Cerebellar cortex (tissue), 1 donor: ENCODE measurements at places on chromosomes 16 and 17.
A peak's percentile ranks its signal among the peaks of the same experiment; 100 is the strongest.

- DNase-seq, result no peak
Measured at GRCh38 chr16:14263769-14264168, 192.7 kb downstream of the MRTFB start.

- DNase-seq, result no peak
Measured at GRCh38 chr16:56628486-56629350, 3.1 kb downstream of the MT1E start.

- DNase-seq, result no peak
Measured at GRCh38 chr16:26567356-26567755, 499.4 kb upstream of the C16orf82 start.

GRCh38 chr17:55634702-55635101 lies 88.0 kb downstream of the TMEM100 start:
- no peak for DNase-seq

GRCh38 chr17:10585529-10585928 lies 36.1 kb upstream of the MYH2 start:
- DNase-seq, result no peak

DNA sequence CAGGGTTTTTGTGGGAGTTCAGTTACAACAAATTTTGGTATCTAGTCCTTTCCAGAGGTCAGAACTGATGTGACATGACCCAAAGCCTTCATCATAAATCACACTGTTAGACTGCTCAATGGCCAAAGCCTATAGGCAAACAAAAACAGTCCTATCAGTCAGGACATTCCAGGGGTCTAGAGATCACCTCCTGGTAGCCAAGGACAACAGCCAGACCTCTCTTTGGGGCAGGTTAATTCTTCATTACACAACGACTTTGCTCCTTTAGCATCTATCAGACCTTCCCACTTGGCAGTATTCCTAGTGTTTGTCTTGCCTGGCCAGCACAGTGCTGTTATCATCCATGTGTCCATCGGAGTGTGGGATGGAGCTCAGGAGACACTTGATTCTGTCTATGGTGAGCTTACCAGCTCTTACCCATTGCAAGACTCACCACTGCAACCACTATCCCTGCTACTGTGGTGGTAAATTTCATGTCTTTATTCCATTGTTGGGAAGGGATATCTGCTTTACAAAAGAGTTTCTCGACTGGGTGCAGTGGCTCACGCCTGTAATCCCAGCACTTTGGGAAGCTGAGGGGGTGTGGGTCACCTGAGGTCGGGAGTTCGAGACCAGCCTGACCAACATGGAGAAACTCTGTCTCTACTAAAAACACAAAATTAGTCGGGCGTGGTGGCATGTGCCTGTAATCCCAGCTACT lies 95.5 kb upstream of the DHX40 start:
- no peak for DNase-seq

- no peak for DNase-seq
Measured at GRCh38 chr17:68600931-68601564, at the start of gene FAM20A. TSS of gene FAM20A (minus strand) at chr17:68601367. CDS start at chr17:68600666, 701 bp downstream.

GRCh38 chr17:70049801-70050591 lies 25.0 kb upstream of the KCNJ16 start:
- DNase-seq, result no peak

DNA sequence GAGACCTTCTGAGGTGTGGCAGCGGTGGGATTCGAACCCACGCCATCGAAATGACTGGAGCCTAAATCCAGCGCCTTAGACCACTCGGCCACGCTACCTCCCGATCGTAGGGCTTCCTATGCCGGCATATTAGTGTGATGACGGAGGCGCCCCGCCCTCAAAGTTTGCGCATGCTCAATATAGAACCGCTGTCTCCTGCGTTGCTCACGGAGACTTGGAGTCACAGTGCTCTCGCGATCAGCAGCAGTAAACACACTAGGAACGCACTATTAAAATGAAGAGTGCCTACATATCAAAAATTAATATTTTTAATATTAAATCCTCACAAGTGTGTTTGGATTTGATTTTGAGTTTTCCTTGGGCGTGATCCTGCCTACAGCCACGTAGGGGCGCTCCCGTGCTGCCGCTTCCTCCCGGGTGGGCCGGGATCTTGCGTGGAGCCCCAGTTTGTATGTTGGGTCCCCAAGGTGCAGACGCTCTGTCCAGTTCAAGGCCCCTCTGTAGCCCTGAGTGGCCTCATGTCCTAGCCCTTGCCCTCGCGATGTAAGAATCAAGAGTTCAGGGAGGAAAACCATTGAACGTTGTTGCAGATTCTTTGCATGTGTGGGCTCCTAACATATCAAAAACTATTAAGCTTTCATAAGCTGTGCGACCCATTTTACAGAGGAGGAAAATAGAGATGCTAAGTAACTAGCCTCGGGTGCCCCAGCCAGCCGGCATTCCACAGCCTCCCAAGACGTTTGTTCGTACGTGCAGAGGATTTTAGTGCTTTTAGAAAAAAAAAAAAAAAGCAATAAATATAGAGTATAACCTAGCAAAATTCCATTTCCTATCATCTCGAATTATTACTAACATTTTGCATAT lies 10.2 kb upstream of the EEF2K start:
- peak; percentile 97 for DNase-seq

DNA sequence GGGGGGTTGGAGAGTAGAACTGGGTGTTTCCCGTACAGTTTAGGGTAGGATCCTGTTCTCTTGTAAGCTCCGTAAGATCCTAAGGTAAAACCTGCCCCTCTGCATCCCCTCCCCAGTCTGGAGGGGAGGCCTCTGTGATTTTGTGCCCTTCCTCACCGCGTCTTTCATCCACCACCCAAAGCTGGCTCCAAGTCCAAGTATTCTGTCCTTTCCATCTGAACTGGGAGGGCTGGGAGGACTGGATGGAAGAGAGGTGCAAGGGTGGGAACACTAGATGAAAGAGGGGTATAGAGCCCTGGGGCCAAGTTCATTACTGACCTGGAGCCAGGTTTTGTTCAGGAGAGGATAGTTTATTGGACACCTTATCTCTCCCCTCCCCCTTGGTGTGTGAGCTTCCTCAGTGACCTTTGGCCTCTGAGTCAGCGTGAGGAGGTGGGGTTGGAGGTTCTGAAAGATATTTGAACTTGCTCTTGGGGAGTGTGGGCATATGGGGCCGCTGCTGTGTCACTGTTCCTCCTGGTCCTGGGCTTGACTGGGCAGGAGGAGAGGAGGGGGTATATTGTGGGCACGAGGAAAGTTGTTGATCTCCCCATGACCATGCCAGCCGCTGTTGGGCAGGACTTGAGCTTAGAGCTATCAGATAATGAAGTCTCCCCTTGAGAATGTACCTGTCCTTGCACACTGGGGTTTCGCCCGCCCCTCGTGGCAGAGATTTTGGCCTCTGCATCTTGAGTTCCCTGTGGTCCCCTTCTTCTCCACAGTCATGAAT lies 1.6 kb downstream of the LASP1 start:
- DNase-seq, result no peak

DNA sequence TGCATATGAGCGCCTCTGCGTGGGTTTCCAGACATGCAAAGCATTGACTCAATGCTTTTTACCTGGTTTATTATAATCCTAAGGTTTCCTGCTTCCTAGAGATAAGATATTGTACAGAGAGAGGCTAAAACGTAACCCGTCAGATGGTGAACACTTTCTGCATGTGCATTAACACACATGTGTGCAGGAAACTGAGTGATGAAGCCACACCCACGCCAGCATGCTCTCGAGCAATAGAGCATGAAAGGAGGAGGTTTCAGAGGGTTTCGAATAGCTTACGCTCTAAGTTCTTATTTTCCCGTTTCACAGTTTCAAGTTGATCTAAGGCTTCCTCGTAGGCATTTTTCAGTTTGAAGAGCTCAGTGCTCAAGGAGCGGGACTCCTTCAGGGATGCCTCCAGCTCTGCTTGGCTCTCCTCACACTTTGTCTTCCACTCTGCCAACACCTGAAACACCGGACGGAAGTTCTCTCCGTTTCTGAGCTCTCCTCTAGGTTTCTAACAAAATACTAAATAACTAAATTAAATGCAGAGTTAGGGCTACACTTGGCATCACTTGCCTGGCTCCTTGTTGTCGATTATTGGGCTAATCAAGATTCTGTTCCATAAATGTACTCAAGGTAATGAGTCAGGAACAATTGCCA lies 23.2 kb downstream of the MYH3 start:
- DNase-seq, result no peak
